Activated naive CD8-positive, alpha-beta T cell treated with anti-CD3 and anti-CD28 coated beads, Interleukin-2, amount 10 ng/mL, durations not matched to agents 7 days and 5 days (primary cell): ENCODE measurements at places on chromosomes 5 and 9.
A peak's percentile ranks its signal among the peaks of the same experiment; 100 is the strongest.

- peaks cover 21% of the 10 kb centered on the region for H3K27me3 ChIP-seq
- DNase-seq: no peak
- no peak overlapping the region for H3K27ac ChIP-seq
- H3K36me3 ChIP-seq: no peaks in the 10 kb centered on the region
- H3K4me1 ChIP-seq: no peaks in the 10 kb centered on the region
Observed at GRCh38 chr9:90830977-90831376, 29.4 kb downstream of the SYK start.

DNA sequence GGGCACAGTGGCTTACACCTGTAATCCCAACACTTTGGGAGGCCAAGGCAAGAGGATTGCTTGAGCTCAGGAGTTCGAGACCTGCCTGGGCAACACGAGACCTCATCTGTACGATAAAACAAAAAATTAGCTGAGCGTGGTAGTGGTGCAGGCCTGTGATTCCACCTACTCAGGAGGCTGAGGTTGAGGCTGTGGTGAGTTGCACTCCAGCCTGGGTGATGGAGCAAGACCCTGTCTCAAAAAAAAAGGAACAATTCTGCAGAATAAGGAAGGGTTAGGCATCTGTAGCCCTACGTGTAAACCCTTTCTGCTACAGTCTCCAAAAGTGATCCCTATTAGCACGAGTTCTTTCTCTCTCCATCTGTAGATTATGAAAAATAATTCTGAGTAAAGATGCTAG is 19.9 kb downstream of the CDC26 start:
- peaks cover 5% of the 10 kb centered on the region for H3K4me1 ChIP-seq
- no peak overlapping the region for H3K27ac ChIP-seq
- peaks cover 14% of the 10 kb centered on the region for H3K36me3 ChIP-seq
- DNase-seq: no peak
- H3K4me3 ChIP-seq: no peak overlapping the region

DNA sequence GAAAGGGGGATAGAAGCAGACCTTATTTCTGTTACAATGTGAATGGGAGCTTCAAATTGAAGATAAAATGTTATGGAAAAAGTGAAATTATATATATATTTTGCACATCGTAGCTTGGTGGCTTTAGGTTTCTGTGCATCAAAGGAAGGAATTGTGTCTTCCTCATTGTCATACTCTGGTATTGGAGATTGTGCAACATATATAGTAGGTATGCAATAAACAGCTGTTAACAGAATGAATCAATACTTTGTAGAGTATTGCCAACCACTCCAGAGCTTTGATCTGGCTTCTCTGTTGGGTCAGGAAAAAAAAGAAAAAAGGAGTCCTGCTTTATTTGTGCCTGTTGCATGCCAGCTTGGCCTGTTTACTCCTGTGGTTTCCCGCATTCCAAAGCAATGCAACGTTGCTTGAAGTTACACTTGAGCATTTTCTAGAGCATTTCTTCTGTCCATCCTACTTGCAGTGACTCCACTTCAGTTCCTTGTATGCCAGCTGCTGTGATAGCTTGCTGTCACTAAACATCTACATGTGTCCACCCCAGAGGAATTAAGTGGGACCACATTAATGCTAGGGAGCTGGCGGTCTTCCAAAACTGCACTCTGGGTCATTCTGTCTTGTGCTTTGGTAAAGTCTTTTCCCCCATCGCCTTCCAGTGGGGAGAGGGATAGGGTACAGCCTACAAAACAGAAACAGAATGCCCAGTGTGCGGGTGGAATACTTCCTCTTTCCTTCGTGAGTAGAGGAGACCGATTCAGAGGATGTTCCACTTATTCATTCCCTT is 62.0 kb upstream of the MEF2C start:
- H3K36me3 ChIP-seq: no peaks in the 10 kb centered on the region
- H3K27me3 ChIP-seq: peaks cover 5% of the 10 kb centered on the region
- no peak for DNase-seq
- no peak overlapping the region for H3K4me3 ChIP-seq
- H3K27ac ChIP-seq: no peak overlapping the region

GRCh38 chr9:133057006-133057405 is 4.8 kb upstream of the CEL start:
- H3K4me3 ChIP-seq: no peak overlapping the region
- peak overlapping the region; percentile 92 for H3K27ac ChIP-seq
- peaks cover 7% of the 10 kb centered on the region for H3K36me3 ChIP-seq
- DNase-seq: no peak
- no peaks in the 10 kb centered on the region for H3K27me3 ChIP-seq
- peaks cover 39% of the 10 kb centered on the region for H3K4me1 ChIP-seq

DNA sequence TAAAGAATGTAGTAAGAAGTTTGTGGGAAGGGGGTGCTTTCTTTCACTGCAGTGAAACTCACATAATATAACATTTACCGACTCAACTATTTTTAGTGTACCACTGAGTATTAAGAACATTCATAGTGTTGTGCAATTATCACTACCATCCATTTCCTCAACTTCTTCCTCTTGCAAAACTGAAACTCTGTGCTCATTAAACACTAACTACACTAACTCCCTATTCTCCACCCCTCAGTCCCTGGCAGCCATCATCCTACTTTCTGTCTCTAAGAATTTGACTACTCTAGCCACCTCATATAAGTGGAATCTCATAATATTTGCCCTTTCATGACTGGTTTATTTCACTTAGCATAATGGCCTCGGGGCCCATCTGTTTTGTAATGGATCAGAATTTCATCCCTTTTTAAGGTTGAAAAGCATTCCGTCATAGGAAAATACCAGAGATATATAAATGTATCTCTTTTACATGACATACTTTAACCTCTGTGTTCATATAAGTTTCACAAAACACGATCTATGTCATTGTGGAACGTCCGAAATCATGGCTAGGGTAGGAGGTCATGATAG is 56.3 kb upstream of the DIRAS2 start:
- H3K36me3 ChIP-seq: no peaks in the 10 kb centered on the region
- H3K4me1 ChIP-seq: no peaks in the 10 kb centered on the region
- no peak for DNase-seq
- H3K27me3 ChIP-seq: peaks cover 4% of the 10 kb centered on the region
- H3K4me3 ChIP-seq: no peak overlapping the region
